Choroid plexus epithelial cell (primary cell): ENCODE measurements at places on chromosomes 5 and 9.

- DNase-seq: no peak
Observed at GRCh38 chr5:122971333-122971732, 65.2 kb downstream of the PPIC start.

DNA sequence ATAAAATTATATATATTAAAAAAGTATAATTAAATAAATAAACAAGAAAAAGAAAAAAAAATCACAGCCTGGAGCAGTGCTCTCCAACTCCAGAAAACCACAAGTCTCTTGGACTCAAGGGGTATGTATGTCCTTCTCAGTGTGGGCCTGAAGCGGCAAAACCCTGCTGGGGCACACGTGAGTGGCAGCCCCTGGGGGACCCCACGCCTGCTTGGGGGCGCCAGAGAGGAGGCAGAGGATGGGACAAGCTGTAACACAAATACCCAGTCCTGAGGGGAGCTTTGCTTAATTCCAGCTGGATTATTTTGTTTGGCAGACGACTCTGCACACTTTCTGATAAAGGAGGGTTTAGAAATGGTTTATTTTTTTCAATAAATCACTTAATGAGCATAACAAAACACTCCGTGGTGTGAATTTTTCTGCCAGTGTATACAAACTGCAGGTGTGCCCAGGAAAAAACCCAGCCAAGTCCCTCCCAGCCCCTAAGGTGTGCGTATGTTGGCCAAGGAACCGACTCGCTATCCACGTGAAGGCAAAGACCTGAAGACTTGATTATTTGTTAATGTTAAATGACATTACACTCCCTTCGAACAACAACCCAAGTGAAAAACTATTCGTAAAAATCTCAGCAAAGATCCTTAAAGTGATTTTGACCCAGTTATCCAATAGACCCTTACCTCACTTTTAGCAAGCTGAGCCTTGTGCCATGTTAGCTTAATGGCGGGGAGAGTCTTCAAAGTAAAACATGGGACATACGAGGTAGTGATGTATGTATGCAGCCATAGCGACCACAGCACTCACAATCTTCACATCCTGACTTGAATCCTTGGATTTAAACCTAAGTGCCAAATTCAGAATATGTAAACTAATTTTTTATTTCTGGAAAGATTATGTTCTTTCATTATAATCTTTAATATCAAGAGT, 32.9 kb downstream of the ANKH start:
- DNase-seq: no peak

DNA sequence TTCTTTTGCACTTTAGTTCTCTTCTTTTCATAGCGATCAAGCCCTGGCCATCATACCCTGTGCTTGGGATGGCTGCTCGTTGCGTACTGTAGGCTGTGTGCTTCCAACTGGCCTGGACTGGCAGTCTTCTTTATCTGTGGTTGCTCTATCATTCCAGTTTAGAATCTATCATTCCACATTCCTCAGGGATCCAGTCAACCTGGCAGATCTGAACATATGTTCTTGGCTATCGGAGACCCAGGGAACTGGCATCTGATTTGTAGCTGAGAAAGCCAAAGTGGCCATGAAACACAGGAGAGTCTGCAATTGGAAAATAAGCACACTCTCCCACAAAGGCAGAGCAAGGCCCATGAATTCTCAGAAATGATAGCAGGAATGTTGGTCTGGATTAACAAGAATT, 22.6 kb upstream of the SLC46A2 start:
- DNase-seq: no peak

- peak; percentile 100 for DNase-seq
Observed at GRCh38 chr9:125143377-125144090, at the start of gene SCAI. SCAI (minus strand) TSS chr9:125143528; CDS start chr9:125143437, 91 bp downstream.

- DNase-seq: no peak
Observed at GRCh38 chr5:160367261-160367660, 3.2 kb downstream of the C1QTNF2 start.
